ENCODE measurements at places on chromosomes 7 and 10. TPM values are rescaled to one million over a fixed set of nuclear protein-coding genes. Genes with fewer than 3 reads are reported as not detected.

GRCh38 chr10:127905848-127906261 lies 1.0 kb upstream of the PTPRE start:
- DNase-seq, result no peak

DNA sequence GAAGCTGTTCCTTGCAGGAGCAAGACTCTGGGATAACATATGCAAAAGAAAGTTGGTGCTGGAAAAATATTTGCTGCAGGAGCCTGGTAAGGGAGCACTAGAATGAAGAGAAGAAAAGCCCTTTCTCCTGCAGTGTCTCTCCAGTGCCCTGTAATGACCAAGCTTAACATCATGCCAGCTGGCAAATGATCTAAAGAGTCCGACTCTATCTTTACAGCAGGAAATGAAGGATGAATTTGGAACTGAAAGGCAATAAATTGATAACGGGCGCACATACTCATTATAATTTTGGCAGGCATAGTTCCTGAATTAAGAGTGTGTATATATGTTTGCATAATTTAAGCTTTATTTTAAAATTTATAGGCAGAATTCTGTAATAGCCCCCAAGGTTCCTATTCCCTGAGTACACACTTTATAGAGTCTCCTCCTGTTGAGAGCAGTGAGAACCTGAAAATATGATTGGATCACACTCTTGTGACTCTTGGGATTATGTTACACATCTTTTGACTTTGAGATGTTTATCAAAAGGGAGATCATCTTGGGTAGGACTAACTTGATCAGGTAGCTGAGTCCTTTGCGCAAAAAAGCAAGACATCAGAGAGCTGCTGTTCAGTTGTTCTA lies 299.0 kb upstream of the MBL2 start:
- no peak for DNase-seq

GRCh38 chr7:49771427-49772176 lies 1.8 kb upstream of the VWC2 start:
- no peak for DNase-seq

DNA sequence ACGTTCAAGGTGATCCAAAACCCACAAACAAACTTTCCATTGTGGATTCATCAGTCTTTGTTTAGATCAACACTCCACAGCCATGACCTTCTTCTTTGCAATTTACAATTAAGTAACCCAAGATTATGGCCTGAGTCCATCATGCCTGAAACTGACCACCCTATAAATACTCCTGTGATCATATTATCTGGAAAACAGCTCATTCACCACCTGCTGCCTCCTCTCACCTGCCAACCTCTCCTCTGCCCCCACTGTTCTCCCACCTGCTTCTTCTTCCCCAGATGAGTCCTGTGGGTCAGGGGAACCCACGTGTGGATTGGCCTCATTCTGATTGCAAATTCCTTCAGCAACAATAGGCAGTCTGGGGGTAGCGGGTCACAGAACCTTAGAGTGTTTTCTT lies 81.4 kb downstream of the ABLIM1 start:
- no peak for DNase-seq

Gene IDI2
- not detected for total RNA-seq

DNA sequence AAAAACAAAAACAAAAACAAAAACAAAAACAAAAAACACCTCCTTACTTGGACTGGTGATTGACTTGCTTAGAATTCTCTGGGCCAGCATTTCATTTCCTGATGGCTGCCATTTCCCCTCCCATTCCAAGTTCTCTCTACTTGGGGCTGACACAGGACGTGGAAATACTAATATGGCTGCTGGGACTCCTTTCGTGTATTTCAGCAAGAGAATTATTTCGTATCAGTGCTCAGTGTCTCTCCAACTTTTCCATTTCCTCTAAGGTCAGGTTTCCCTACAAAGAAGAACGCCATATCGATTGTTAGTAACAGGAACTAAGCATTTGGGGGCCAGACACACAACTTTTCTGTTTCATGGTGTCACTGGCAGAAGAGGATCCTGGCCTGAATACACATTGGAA lies 22.5 kb upstream of the VAX1 start:
- no peak for DNase-seq

Gene SH2D4B
- under 0.01 TPM for total RNA-seq

DNA sequence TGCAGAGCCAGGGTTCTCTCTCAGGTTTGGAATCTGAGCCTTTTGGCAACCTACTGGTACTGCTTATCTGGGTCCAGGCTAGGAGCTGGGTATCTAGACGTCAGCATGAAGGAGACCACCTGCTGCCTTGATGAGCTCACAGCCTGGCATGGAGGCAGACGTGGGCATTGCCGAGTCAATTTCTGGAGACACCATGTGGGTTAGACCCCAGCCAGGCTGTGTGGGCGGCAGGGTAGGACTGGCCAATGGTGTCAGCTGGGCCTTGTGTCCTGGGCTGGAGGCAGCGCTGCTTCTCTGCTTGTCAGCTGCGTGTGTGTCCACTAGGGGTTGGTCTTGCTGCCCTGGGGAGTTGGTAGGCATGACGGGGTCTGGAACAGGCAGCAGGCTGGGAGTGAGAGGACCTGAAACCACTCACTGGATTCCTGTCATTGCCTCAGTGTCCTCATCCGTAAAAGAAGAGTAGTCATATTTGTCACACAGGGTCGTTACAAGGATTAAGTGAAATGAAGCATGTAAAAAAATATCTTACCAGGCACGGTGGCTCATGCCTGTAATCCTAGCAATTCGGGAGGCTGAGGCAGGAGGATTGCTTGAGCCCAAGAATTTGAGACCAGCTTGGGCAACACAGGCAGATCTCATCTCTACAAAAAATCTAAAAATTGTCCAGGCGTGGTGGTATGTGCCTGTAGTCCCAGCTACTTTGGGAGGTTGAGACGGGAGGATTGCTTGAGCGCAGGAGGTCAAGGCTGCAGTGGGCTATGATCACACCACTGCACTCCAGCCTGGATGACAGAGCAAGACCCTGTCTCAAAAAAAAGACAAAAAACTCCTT lies 31.7 kb upstream of the ANKRD2 start:
- DNase-seq, result no peak

- no peak for DNase-seq
Measured at GRCh38 chr10:12628964-12629766, 279.8 kb downstream of the CAMK1D start.
